OCI-M1 (cell line): ENCODE measurements at places on chromosomes 13 and 19.
A peak's percentile ranks its signal among the peaks of the same experiment; 100 is the strongest.

- no peak for DNase-seq
Observed at GRCh38 chr13:30934381-30934780, 1.9 kb downstream of the TEX26 start.

DNA sequence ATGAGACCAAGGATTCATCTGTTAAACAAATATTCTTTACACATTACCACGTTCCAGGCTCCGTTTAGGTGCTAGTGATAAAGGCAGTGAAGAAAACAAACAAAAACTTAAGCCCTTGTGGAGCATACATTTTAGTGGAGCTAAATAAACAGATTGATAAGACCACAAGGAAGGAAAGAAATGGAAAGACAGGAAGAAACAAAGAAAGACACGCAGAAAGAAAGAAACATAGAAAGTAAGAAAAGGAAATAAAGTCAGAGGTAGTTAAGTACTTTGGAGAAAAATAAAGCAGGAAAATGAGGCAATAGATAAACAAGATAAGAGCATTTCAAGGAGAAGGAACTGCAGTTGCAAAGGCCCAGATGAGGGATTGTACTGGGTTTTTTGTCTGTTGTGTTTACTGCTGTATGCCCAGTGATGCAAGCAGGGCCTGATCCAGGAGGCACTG lies 998 bp downstream of the NFKBIB start:
- DNase-seq = peak; percentile 46

DNA sequence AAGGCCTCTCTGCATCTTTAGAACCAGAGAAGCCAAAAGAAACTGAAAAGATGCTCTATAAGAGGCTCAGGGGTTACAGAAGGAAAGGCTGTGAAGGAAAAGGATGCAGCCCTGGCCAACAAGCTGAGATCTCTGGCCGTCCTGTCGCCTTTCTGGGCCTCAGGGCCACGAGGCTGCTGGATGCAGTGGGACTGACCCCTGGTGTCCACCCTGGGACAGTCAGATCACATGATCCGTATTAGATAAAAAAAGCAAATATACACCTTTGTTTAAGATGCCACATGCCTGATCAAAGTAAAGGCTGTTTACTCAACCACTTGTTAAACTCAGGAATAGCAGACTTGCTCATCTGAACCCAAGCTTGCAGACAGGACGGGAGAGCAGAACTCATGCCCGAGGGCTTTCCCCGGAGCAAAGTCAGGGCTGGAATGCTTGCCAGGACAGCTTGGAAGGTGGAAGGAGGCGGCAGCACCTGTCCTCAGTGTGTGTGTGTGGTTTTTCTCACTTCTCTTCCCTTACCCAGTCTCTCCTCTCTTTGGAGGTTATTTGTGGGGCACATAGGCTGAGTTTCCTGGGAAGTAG lies 206.5 kb upstream of the TSHZ3 start:
- DNase-seq = no peak

DNA sequence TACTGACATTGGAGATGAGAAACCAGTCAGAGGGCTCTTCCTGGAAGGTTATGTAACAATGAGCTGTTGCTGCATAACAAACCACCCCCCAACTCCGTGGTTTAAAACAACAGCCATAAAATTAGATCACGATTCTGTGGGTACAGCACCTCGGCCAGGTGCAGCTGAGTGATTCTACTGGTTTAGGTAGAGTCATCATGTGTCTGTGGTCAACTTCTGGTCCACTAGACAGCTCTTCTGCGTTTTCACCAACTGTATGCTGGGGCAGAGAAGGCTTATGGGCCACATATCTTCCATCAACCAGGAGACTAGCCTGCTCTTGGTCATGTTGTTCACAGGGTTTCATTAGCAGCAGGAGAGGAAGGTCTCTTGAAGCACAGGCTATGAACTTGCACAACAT lies 585.5 kb downstream of the KCTD12 start:
- DNase-seq = peak; percentile 28

GRCh38 chr13:94192431-94192975 lies 287.0 kb downstream of the DCT start:
- DNase-seq = peak; percentile 61

DNA sequence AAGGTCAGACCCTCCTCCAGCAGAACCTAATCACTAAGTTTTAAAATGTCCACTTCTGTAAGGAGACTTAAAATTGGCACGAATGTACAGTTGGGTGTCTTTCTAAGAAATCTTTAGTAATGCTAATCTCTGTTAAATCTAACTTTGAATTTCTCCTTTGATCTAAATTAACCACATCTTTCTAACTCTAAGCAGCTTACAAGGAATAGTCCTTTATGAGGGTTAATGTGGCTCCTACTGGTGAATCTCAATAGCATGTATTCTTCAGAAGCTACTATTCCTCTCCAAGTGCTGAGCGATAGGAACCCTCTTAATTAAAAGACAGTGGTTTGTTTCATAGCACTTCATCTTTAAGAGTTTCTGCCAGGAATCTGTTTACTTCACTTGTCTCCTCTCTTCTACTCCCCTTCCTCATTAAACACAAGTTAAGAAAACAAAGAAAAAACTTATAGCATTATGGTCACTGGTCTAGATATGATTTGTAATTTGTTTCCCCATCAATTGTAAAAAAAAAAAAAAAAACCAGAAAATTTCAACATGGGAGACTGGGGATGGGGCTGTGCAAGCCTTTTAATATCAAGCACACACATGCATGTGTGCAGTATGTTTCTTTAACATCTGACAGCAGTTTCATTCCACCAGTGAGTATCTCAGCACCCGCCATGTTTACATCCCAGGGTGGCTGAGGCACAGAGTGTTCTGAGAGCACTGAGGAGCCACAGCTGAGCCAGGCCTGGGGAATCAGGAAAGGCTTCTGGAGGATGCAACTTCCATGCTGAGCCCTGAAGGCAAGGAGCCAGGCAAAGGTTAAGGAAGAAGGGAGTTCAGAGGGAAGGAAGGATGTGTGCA lies 57.7 kb downstream of the ATP7B start:
- DNase-seq = no peak
